ENCODE measurements at places on chromosomes 12 and 14.

GRCh38 chr12:39355841-39356240 lies 87.1 kb downstream of the KIF21A start:
- DNase-seq: no peak

GRCh38 chr12:3611860-3612703 lies 121.1 kb downstream of the PRMT8 start:
- DNase-seq: no peak

DNA sequence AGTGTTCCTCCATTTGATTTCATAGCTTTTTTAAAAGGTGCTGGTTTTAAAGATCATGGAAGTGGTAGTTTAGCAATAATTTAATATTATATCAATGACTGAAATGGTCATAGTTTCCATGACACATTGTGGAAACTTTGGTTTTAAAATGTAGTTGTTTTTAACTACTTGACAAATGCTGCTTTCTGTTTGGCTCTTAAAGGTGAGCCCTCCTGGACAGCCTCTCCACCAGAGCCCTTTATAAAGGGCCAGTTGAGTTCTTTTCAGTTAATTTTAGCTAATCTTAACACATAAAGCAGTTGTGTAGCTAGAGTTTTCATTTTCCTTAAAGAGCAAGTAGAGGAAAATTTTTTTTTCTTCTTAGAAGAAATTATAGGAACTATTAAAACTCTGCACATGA lies 14.0 kb downstream of the XPOT start:
- DNase-seq: no peak

DNA sequence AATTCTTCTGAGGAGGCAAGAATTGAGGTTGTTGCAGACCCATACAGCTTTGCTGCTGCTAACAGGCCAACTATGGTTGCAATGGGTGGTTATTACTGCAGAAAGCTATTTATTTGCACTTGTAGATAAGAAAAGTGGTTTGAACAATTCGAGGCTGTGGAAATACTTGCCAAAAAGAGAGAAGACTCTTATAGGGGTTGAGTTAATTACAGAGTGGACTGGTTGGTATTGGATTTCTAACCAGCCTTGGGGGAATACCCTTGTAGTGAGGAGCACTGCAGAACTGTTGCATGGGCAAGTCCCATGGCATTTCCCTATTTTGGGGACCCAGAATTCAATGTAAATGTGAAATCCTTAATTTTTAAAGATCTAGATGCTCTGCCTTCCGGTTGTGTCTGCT lies 120.5 kb downstream of the KCNMB4 start:
- DNase-seq: no peak

- no peak for DNase-seq
These were observed 16.6 kb downstream of the PITPNM2 start for GRCh38 chr12:123134271-123134671.

GRCh38 chr12:80441921-80442320 lies 2.1 kb upstream of the PTPRQ start:
- no peak for DNase-seq

DNA sequence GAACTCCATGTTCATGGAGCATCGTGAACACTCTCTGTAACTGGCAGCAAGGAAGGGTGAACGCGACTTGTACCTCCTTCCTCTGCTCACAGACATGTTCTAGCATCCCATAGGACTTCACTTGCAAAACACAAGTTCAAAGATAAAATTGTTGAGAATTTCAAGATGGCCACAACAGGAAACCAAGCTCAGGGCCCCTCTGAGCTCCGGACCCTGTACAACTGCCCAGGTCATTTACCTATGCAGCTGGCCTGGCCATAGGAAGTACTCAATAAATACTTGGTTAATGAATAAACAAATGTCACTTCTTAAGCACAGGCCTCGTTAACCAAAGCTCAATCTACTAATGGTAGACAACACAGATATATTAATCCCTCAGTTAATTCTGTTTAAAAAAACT lies 11.7 kb upstream of the PPP4R4 start:
- no peak for DNase-seq

GRCh38 chr14:81594012-81594411 lies 60.4 kb upstream of the SEL1L start:
- peak; percentile 18 for DNase-seq

GRCh38 chr14:89330236-89331002 lies 86.6 kb downstream of the FOXN3 start:
- DNase-seq: no peak

DNA sequence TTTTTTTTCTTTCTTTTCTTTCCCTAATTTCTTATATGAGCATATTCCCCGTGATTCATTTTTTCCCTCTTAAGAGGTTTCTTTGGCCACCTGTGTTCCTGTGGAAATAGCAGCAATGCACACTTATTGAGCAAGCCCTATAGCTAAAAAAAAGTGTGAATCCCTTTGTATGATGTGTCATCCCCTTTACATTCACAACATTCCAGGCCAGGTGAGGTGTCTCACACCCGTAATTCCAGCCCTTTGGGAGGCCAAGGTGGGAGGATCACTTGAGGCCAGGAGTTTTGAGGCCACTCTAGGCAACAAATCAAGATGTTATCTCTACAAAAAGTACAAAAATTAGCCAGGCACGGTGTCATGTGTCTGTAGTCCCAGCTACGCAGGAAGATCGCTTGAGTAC lies 700.4 kb upstream of the TBX3 start:
- DNase-seq: no peak

- no peak for DNase-seq
These were observed 363.8 kb upstream of the USP15 start for GRCh38 chr12:61896436-61896835.

GRCh38 chr12:5294274-5295070 lies 137.4 kb upstream of the NTF3 start:
- DNase-seq: no peak

GRCh38 chr14:32230181-32230580 lies 27.1 kb upstream of the RNU6-8 start:
- DNase-seq: no peak

- peak; percentile 69 for DNase-seq
These were observed 578 bp downstream of the ADAMTS20 start for GRCh38 chr12:43551279-43551970.

DNA sequence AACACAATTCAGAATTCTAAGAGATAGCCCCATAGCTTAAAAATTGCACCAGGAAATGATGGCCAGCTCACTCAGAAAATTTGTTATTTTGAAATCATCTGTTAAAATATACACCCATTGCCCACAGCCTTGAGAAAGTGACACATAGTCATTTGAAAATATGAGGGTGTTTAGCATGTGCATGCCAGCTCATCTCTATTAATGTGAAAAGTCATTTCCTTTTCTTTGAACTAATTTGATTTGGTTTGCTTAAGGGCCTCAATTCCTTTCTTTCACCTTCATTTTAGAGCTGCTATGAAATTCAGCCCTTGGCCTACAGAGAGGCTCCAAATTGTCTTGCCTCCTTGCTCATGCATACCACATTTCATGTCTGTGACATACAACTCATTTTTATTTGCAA lies 241.4 kb downstream of the PHLDA1 start:
- DNase-seq: no peak

DNA sequence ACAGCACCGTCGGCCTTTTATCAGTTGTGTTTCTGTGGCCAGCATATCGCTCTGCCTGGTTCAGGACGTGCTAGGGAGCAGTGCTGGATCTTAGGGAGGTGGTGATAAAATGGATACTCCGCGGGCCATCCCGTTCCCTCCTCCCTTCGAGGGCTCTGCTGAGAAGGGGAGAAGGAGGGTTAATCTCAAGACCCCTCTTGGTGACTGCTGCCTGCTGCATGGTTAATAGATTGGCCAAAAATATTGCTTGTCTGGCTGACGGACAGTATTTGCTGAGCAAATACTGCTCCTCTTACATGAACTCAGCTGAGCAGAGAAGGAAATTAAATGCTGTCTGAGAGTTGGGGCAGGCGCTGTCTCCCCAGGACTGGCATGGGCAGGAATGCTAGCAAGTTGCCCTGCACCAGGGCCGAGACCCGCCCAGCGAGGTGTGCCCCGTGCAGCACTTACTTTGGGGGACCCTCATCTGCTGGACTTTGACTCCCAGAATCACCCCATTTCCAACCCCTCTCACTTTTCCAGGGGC lies 1.2 kb downstream of the FBRSL1 start:
- no peak for DNase-seq

DNA sequence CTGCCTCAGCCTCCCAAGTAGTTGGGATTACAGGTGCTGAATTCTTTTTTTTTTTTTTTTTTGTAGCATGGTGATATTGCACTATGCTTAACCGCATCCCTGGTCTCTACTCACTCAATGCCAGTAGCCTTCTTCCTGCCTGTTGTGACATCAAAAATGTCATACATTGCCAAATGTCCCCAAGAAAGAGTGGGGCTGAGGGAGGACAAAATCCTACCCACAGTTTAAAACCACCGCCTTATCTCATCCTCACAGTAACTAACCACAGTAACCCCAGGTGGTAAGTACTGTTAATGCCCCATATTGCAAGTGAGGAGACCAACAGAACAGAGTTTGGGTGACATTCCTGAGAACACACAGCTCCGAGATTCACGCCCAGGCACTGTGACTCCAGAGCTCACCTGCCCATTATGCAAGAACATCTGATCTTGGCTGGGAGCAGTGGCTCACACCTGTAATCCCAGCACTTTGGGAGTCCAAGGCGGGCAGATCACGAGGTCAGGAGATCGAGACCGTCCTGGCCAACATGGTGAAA lies 19.6 kb downstream of the MORN3 start:
- DNase-seq: no peak

DNA sequence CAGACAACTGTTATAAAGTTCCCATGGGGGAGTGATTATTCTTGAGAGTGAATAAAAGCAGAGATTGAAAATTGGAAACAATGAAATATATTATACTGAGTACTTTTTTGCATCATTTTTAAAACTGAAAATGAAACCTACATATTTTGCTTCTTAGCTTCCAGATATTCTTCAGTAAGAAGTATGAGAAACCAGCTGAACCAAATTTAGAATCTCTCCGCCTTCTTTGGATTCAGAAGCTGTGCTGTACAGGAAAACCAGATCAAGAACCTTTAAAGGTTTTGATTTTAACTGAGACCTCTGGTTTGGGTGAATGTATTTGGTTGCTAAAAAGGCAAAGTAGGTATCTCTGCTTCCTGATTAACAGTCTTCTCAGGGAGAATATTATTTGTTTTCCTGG lies 109.4 kb downstream of the AKAP6 start:
- DNase-seq: no peak

- DNase-seq: no peak
These were observed 245.0 kb upstream of the PELI2 start for GRCh38 chr14:55873169-55873568.

DNA sequence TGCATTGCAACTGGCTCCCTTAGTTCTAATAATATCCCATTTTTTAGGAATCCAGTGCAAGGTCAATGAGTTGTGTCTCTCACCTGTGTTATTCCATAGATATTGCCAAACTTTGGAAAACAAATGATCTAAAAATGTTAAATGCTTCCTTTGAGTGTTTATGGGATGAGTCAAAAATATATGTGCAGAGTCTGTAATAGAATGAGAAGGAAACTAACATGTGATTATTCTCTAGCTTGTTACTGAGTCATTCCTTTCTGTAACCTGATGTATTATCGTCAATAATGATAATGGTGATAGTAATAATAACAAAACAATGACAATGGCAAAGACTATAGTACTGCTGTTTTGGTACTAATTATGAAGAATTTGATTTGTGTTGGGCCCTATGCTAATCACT lies 11.5 kb downstream of the ACSS3 start:
- DNase-seq: no peak

DNA sequence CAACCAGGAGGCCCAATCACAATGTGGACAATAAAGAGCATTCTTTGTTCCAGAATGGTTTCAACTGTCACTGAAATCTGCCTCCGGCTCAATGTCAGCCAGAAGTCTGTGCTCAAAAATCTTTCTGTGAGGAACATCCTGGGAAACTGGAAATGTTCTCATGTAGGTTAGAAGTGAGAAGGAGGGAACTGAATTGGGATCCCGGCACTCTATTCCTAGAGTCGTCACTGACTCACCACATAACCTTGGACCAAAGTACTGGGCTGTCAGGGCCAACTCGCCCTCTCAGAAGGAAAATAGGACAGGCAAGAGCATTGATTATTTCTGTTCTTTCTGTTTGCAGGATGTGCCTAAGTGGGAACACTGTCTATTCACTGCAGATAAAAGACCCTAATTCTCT lies 57.6 kb downstream of the PRKAB1 start:
- DNase-seq: no peak

GRCh38 chr12:89225401-89225800 lies 126.9 kb downstream of the DUSP6 start:
- DNase-seq: no peak

DNA sequence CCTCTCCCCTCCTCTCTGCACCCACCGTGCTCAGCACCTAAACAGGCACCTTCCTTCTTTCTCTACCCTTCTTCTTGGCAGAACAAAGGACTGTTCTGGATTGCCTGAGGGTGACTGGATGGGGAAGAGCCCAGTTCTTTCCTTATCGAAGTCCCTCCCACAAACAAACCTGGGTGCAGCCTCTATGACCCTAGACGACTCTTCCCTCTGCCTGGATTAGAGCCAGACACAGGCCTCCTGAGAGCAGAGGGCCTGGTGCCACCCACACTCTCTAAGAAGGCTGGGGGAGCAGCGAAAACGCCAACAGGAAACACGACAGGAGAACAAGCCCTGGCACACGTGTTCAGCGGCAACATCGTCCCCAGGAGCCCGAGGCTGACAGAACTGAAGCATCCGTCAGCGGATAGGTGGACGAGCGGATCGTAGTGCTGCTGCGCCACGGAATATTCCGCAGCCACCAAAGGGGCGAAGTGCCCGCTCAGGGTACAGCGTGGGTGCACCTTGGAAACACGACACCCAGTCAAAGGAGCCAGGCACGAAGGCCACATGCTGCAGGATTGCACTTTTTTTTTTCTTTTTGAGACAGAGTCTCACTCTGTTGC lies 38.0 kb downstream of the RIMBP2 start:
- no peak for DNase-seq

DNA sequence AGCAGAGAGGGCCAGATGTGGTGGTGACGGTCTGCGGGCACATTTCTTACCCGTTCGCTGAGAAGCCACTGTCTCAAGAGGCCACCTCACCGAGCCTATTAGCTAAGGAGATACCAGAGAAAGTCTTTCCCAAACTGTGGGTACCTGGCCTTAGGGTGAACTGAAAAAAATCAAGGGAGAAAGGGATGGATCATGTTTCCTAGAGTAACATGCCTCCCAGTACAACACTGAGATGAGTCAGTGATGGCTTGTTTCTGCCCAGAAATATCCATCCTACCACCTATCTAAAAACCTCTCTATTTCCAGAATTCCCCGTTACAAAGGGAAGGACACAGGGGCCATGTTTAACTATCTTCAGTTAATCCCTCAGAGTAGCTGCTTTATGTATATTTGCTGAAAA lies 83.7 kb downstream of the LMNTD1 start:
- DNase-seq: no peak

- DNase-seq: no peak
These were observed 8.7 kb upstream of the DDX47 start for GRCh38 chr12:12804432-12804886.

- no peak for DNase-seq
These were observed 649 bp downstream of the AQP6 start for GRCh38 chr12:49973361-49973830.

DNA sequence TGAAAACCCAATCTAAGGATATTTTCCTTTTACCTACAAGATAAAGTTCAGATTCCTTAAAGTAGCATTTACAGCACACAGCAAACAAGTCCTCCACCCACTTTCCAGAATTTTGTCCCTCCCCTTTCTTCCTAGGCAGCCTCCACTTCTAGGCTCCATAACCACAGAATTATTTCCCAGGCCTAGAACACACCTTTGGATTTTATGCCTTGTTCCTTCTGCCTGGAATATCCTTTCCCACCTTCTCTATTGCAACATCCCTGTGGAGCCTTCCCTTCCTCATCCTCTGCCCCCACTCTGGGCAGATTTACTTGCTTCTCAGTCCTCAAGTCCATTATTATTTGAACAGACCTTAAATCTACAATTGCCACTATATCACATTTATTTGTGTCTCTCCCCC lies 2.1 kb upstream of the TSPAN8 start:
- DNase-seq: no peak
